Amniotic epithelial cell (primary cell): ENCODE measurements at places on chromosomes 16 and 17.

- DNase-seq: no peak
Observed at GRCh38 chr16:88487920-88488851, 35.1 kb downstream of the ZFPM1 start.

DNA sequence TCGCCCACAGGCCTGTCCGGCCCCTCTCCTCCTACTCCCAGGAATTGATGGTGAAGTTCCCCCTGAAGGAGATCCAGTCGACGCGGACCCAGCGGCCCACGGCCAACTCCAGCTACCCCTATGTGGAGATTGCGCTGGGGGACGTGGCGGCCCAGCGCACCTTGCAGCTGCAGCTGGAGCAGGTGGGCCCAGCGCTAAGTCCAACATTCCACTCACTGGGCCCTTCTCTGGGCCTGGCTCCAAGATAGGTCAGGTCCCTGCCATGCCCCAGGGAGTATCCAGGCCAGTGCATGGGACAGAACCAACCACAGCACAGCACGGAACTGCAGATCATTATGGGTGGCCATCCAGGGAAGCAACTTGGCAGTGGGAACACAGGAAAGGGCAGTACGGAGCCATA lies 9.9 kb upstream of the ALKBH5 start:
- no peak for DNase-seq

- peak; percentile 46 for DNase-seq
Observed at GRCh38 chr17:82121660-82122629, 23.9 kb upstream of the FASN start.

- DNase-seq: no peak
Observed at GRCh38 chr16:61590577-61590976, 445.7 kb downstream of the CDH8 start.

DNA sequence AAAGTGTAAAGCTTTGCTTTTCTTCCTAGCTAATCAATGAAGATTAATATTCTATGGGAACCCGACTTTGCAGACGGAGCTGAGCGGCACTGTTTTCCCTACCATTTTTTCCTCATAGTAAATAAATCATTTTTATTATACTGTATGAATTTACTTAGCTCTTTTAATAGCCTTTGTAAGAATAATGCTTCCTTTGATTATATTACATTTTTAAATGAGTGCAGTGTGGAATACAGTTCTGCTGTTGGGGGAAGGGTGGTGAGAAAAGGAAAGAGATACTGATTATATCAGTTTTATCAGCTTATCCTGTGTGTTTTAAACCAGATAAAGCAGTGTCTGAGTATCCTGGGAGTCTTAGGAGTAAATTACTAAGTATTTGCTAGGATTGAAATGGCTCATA lies 221.4 kb upstream of the RBFOX1 start:
- no peak for DNase-seq

- no peak for DNase-seq
Observed at GRCh38 chr17:59284317-59284716, 47.1 kb upstream of the YPEL2 start.

GRCh38 chr16:47196457-47196856 lies 52.7 kb upstream of the NETO2 start:
- DNase-seq: no peak

- DNase-seq: no peak
Observed at GRCh38 chr17:3658784-3659449, 9.5 kb downstream of the TAX1BP3 start.

DNA sequence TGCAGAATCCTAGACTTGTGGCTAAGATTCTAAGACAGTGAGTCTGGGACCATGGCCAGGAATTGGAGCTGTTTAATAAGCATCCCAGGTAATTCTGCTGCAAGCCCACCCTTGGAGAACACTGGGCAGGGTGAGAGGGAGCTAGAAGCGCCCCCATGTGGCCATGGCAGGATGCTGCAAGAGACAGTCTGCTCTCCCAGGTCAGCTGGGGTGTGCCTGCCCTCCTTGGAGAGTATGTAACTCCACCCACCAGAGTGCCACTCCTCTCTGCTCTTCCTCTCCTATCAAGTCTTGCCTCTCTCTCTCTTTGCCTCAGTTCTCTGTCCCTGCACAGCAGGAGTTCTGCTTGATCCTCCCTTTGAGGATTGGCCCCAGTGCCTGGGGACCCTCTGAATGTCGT lies 14.9 kb downstream of the RCVRN start:
- DNase-seq: peak; percentile 36

GRCh38 chr16:10579575-10579964 lies 828 bp downstream of the EMP2 start:
- DNase-seq: no peak

DNA sequence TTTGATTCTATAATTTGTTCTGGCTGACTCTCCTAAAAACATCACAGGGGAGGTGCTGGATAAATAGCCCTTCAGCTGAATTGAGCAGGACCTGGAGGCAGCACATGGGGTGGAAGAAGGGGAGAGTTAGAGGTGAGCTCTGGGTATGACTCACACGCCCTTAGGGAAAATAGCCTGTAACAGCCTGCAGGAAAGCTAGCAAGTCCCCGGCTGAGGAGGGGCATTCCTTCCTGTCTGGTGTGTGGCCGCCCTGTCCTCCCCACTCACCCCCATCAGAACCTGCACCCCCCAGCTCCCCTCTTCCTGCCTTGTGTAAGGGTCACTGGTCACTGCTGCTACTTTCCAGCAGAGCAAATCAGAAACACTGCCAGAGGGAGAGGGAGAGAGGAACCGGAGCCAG lies 187.4 kb downstream of the C16orf95 start:
- DNase-seq: no peak

GRCh38 chr16:14539156-14539555 lies 90.9 kb downstream of the PARN start:
- DNase-seq: no peak

- DNase-seq: peak; percentile 40
Observed at GRCh38 chr17:43702637-43703036, 40.9 kb upstream of the MEOX1 start.

DNA sequence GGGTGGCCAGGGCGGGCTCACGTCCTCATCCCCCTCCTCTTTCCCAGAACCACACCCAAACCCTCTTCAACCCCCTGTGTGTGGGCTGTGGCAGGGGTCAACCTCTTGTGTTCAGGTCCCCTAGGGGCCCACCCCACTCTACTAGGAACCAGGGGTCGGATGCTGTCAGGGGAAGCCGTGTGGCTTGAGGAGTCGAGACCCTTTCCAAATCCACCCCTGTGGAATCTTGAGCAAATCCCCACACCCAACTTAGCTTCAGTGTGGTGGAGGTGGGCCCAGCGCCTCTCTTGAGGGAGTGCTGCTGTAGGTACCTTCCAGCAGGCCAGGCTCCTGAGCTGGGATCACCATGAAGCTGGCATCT lies 121.5 kb downstream of the MRM1 start:
- no peak for DNase-seq

DNA sequence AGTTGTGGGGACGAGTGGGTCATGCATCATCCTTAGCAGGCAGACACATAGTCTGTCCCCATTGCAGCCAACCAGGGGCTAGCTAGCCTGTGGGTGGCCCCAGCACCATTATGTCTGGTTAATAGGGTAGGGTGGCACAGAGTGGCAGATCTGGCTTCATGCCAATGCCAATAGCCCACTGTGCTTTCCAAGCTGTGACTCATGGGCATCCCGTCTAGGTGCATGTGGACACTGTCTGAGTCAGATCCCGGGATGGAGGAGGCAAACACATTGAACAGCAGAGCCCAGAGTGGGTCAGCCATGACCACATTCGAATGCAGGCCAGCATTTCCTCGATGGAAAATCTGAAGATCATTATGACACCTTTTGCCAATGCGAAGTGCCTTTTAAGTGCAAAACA lies 2.5 kb downstream of the HS3ST2 start:
- no peak for DNase-seq

- peak; percentile 54 for DNase-seq
Observed at GRCh38 chr16:85891033-85891775, 7.8 kb upstream of the IRF8 start.

GRCh38 chr17:41812381-41813151 lies at the start of gene FKBP10:
Gene FKBP10 (plus strand): TSS chr17:41813004. CDS start chr17:41813035, 31 bp downstream.
- DNase-seq: peak; percentile 85

DNA sequence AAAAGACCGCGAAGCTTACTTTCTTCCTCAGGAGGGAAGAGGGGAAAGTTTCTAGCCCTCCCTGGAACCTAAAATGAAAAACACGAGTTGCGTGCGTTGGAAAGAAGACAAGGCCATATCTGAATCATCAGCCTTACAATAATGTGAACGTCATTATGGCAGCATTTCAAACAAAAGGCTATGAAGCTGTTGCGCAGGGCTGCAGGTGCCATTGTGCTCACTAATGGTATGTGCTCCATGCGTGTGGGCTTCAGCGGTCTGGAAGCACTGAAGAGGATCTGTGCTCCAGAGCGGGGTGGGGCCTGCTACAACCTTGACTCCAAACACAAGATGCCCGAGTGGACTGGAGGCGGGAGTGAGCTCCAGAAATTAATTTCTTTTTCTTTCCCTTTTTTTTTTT lies 12.1 kb upstream of the CYB5B start:
- peak; percentile 28 for DNase-seq

DNA sequence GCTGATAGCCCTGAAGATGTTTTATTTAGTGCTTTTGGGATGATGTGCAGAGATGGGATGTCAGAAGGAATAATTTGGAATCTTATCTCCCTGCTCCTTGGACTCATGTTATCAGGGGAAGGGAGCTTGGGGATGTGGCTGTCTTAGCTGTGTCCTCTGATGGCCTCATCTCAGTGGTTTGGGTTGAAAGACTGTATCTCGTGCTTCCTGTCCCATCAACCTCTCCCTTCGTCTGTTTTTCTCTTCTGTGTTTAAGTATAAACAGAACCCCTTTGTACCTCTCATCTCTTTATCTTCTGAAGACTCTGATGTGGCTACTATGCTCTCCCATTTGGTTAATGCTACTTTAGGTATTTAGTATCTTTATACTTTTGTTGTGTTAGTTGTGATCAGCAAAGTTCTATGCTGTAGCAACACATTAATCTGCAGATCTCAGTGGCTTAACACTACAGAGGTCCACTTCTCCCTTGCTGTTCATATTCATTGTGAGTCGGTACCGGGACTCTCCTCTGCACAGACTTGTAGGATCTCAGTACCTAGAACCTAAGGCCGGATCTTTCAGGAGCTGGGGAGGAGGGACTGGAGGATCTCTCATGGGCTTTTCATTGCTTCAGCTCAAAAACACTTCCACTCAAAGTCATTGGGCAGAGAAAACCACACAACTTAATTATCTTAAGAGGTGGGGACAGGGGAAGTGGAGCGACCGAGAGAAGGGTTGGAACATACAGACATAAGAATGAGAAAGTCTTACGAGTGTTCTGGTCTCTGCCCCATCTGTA lies 28.8 kb downstream of the PRKCA start:
- peak; percentile 69 for DNase-seq

DNA sequence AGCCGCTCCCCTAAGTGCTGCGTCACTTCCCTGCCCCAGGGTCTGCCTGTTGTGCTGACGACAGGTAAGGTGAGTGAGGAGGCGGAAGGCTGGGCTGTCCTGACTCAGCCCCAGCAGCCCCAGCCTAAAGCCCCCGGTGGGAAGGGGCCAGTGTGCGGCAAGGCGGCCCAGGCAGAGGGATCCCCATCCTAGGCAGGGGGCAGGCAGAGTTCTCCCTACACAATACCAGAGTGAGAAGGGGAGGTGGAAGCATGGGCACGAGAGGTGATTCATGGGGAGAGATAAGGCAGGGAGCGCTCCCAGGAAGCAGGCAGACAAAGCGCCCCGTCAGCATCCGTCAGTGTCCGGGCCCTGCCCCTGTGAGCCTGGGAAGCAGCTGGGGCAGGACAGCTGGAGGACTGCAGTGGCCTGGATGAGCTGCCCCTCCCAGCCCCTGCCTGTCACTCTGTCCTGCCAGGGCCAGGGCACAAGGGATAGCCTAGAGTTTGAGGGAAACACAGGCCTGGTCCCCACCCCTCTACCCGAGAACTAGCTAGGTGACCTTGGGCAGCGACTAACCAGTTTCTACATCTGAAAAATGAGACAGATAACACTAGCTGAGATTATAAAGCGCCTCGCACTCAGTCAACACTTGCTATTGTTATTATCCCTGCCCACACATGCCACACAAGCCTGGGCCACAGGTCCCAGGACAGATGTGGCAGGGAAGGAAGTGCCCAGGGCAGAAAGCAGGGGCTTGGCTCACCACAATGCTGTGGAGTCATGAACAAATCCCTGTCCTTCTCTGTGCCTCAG lies 3.8 kb downstream of the FAM83G start:
- DNase-seq: peak; percentile 84

GRCh38 chr17:67491681-67492024 lies 114.6 kb downstream of the PITPNC1 start:
- no peak for DNase-seq

DNA sequence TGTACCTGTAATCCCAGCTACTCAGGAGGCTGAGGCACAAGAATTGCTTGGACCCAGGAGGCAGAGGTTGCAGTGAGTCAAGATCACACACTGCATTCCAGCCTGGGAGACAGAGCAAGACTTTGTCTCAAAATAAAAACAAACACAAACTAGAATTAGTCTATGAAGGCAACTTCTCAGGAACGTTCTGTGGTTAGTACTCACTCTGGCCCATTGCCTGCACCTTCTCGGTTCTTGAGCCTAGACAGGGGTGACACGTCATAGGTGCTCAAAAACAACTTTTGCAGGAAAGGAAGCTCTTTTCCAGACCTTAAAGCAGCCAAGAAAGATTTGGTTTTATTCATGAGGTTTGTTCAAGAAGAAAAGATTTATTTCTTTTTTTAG lies 22.3 kb upstream of the CNOT1 start:
- DNase-seq: peak; percentile 46
